NCI-H1048 (cell line): ENCODE measurements at places on chromosomes 5 and 9.

DNA sequence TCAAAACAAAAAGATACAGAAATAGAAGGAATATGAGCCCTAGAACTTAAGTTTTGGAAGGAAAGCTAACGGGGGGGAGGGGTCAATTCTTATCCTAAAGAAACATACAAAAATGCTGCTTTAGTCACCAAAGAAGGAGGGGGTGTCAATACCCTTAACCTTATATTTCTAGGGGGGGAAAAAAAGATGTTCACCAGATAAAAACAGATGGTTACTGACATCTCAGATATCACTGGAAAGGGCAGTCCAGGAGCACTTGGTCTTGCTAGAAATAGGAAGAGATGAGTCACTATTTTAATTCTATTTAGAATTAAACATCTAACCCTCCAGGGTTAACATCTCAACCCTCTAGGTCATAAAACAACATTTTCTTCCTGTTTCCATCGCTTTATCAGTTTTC, 1.7 kb downstream of the DIAPH1 start:
- DNase-seq, result no peak

- DNase-seq, result no peak
Observed at GRCh38 chr9:135251331-135251761, 163.9 kb downstream of the OLFM1 start.

GRCh38 chr9:133852431-133852830, 114.3 kb upstream of the SARDH start:
- no peak for DNase-seq

- DNase-seq, result no peak
Observed at GRCh38 chr5:143456952-143457547, 53.6 kb upstream of the NR3C1 start.

- no peak for DNase-seq
Observed at GRCh38 chr5:89320421-89321277, 437.7 kb upstream of the MEF2C start.

GRCh38 chr5:74268297-74268696, 372.2 kb downstream of the ENC1 start:
- DNase-seq, result no peak

GRCh38 chr5:131718487-131719014, 78.3 kb downstream of the FNIP1 start:
- no peak for DNase-seq

DNA sequence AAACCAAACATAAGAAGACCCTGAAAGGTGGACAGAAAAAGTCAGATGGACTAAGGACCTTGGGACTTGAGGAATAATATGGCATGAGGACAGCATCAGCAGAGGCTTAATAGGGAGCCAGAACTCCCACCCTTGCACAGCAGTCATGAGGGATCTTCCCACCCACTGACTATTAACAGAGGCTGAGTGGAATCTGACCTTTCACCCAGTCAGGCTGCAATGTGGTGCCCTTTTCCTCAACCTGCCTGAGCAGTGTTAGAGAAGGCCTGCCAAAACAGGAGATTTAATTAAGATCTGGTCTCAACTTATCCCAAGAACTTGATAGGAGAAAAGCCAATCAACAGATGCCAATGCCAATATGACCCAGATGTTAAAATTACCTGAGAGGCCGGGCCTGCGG, 481.9 kb downstream of the KDM4C start:
- DNase-seq, result no peak

GRCh38 chr9:75487856-75488718, 399.8 kb downstream of the OSTF1 start:
- DNase-seq, result no peak

- DNase-seq, result no peak
Observed at GRCh38 chr5:76341651-76342334, 61.3 kb upstream of the IQGAP2 start.

DNA sequence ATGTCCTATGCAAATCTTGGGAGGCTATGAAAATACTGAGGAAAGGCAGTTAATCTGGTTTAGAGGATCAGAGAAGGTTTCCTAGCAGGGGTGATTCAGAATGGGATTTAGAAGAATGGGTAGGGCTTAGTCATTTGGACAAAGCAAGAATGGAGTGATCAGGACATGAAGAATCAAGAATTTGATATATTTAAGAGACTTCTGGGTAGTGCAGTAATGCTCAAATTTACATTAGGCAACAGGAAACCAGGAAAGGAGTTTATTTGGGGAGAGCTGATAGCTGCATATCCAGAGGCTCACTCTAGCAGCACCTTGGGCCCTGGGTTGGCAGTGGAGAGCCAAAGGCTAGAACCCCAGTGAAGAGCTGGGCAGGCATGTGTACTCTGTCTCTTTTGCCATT, 78.9 kb upstream of the PAPPA start:
- DNase-seq, result no peak

GRCh38 chr5:12277504-12278192, 373.4 kb upstream of the CTNND2 start:
- DNase-seq, result no peak

GRCh38 chr5:68562308-68562707, 346.8 kb downstream of the PIK3R1 start:
- no peak for DNase-seq

DNA sequence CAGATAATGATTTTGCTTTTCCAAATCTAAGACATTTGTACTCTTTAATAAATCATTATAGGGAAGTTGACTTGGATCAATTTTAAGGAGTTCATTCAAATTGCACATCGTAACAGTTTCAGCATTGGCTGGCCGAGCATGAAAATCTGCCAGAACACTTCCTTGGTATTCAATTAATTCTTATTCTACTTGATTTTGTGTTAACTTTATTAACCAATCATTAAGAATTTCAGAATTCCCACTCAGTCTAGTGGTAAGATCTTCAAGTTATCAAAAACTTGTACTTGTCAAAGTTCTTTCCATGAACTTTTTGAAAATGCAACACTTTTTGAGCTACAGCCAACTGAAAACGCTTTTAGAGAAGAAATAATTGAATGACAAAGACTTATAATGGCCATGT, 565.8 kb downstream of the TLE1 start:
- no peak for DNase-seq

DNA sequence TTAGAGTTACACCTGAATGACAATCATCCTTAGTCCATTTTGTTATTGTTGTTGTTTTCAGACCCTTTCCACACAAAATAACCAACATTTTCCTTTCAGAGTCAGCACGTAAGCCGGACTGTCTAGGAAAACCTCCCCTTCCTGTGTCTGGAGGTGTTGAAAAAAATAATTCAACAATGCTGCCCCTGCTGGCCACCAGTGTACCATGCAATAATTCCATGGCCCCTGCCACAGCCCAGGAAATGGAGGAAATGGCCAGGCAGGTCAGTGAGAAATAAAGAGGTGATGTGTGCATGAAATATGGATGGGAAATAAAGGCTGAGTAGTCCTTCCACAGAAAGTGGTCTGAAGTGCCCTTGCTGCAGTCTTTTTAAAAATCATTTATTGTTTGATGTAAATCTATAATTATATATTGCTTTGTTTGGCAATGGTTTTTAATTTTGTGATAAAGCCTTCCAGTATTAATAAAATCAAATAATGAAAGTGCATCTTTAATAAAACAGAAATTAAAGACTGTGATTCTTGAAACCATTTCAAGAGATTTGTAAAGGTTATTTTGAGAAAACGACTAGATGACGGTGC, 152.8 kb upstream of the PAPPA start:
- DNase-seq, result no peak

- DNase-seq, result no peak
Observed at GRCh38 chr9:90799271-90799852, 2.3 kb upstream of the SYK start.

GRCh38 chr5:142170254-142170953, 61.8 kb downstream of the NDFIP1 start:
- no peak for DNase-seq

DNA sequence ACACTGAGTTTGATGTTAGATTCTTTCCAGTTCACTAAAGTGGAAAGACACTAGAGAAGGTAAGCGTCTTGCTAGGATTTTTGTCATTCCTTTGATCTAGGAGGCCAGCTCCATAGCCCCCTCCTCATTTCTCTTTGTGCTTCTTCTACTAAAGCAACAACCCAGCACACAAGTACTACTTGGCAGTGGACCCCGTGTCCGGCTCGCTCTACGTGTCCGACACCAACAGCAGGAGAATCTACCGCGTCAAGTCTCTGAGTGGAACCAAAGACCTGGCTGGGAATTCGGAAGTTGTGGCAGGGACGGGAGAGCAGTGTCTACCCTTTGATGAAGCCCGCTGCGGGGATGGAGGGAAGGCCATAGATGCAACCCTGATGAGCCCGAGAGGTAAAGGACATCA, 76.6 kb upstream of the WWC1 start:
- no peak for DNase-seq

DNA sequence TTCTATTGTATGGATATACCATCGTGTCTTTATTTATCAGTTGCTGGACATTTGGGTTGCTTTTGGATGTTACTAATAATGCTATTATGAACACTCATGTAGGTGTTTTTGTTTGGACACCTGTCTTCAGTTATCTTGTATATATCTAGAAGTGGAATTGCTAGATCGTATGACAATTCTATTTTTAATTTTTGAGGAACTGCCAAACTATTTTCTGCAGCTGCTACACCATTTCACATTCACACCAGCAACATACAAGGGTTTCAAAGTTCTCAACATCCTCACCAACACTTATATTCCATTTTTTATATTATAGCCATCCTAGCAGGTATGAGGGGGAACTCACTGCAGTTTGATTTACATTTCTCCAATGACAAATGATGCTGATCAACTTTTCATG, 324.6 kb downstream of the CAAP1 start:
- no peak for DNase-seq

GRCh38 chr5:150112201-150113046, 26.1 kb upstream of the CSF1R start:
- DNase-seq, result no peak

DNA sequence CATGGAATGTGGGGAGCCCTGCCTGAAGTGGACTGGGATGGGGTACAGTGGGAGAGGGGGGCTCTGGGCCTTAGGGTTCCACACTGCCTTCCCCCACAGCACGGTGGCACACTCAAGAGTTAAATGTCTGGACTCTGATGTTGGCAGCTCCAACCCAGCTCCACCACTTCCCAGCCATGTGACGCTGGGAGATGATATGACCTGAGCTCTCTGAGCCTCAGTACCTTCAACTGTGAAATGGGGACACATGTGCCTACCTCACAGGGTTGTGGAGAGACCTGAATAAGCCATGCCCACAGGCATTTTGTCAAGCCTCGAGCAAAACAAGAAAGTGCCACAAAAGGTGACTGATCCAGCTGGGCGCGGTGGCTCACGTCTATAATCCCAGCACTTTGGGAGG, 3.4 kb upstream of the PDGFRB start:
- no peak for DNase-seq

GRCh38 chr5:29796013-29796412, 1397.5 kb upstream of the CDH6 start:
- no peak for DNase-seq

- no peak for DNase-seq
Observed at GRCh38 chr9:2144619-2145018, 129.5 kb downstream of the SMARCA2 start.

DNA sequence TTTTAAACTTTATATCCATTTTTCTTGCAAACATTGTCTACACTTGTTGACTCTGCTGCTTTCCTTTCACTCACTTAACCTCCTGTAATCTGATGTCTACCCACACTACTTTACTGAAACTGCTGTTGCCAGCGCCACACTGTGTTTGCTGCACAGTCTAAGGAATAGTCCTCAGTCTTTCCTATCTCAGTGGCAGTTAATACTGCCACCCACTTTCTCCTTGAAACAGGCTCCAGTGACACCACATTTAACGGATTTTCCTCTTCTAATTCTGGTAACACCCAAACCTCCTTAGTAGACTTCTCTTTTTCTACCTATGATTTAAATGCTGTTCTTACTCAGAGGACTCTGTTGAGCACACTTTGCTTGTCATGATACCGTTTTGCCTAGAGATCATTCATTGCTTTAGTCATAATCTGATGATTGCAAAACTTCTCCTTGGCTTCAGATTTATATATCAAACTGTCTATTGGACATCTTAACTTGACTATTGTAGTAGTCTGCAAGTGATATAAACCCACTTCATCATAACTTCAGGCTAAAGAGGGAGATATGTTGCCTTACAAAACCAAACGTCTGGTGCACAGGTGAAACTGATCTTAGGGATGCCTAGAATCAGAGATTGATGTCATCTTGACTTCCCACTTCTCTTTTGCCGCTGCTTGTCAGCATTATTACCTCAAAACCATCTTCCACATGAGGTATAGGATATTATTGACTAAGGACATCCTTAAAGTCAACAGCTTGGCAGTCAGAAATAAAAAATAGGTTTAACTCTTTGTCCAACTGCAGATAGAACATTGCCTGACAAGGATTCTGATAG, 94.1 kb downstream of the CDC42SE2 start:
- no peak for DNase-seq

- no peak for DNase-seq
Observed at GRCh38 chr5:56517011-56517416, 283.9 kb upstream of the ANKRD55 start.

GRCh38 chr5:121945261-121945660, 16.5 kb upstream of the SRFBP1 start:
- no peak for DNase-seq

DNA sequence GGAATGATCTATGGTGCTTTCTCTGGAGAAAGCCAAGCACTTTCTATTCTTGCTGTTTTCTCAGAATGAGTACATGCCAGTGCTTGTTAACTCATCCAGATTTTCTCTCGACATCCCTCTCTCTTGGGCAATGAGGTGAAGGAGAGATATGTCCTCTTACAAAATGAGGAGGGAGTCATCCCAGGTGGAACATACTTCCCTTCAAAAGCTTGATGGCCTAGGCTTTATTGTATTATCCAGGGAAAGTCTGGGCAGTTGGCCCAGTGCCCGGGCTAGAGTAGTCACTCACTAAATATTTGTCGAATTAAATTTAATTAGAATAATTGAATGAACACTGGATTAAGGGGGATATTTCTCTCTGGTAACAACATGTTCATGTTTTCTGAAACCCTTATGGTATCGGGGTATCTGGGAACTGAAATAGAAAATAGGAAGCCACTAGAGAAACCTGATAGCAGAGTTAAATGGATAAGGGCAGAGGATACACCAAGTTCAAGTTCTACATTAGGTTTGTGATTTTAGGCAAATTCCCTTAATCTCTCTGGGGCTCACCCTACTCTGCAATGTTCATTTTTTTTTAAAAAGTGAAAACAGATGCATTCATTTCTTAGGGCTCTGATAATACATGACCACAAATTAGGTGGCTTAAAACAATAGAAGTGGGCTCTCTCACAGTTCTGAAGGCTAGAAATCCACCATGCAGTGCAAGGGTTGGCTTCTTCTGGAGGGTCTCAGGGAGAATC, 99.6 kb downstream of the LIFR start:
- DNase-seq, result no peak

- DNase-seq, result no peak
Observed at GRCh38 chr9:126419475-126419874, 92.8 kb downstream of the MVB12B start.
